ENCODE measurements at places on chromosomes 2 and 18.

DNA sequence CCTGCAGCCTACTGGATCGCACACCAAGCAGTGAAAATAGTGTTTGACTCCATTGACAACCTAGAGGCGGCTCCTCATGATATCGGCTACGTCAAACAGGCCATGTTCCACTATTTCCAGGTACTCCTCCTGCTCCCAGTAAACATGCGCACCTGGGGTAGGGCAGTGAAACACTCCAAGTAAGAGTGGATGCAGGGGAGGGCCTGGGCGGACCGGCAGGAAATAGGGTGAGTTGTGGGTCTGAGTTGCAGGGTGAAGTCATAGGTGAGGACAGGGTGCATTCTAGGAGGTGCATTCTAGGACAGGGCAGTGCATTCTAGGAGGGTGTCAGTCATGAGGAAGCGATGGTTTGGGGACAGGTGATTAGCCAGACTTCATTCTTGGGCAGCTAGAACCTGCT, 5.0 kb downstream of the NAGK start:
- no peak for DNase-seq

GRCh38 chr2:110744429-110744828, 12.1 kb downstream of the ACOXL start:
- DNase-seq: no peak

GRCh38 chr2:5700551-5700950, 8.4 kb downstream of the SOX11 start:
- DNase-seq: no peak

DNA sequence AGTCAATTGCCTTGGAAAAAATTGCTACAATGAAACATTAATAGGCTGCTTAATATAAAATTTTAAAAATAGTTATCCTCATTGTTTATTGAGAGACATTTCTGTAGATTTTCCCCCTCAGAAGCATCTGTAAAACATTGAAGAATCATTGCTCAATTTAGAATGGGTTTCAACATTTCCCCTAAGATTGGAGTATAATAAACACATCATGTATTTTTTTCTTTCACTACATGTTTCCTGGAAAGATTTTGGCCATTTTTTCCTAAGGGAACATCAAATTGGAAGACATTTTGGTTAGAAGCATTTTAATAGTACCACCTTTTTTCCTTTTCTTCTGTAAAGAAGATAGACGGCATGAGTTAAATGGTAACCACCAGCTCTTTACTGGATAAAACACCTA, 443.2 kb upstream of the SPHKAP start:
- DNase-seq: no peak

- no peak for DNase-seq
Measured at GRCh38 chr2:24971286-24971535, 544 bp downstream of the DNAJC27 start.

GRCh38 chr2:237894986-237895543, 35.6 kb downstream of the RAMP1 start:
- DNase-seq: no peak

DNA sequence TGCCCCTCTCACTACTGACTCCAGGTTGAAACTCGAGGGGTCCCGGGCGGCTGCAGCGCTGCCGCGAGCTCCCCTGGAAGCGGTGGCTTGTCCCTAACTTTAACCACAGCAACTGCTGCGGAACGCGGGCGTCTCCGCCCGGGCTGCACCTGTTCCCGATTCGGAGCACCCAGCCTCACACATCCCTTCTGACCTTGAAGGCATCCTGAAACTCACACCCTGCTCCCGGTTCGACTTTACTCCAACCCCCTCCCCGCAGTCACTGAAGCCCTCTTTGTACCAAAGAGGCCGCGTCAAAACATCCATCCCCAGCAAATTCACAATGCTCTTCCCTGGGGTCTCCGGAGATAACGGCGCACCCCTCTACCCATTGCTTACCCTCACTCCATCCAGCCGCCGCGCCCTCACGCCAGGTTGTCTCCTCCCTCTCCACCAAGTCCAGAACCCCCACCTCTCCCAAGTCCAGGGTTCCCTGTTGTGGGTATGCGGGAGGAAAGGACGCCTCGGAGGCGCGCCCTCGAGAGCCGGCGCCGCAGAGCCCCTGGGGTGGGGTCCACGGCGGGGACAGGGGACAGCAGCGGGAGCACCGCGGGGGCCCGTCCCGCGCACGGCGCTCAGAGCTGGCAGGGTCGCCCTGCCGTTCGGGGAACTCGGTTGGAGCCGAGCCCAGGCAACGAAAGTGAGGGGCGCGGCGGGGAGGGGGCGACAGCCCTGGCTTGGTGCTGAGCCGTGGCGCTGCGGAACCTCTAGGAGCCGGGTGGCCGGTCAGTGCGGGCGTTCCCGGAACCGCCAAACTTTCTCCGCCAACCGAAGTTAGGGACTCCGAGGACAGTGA, 934 bp downstream of the MYO5B start:
- DNase-seq: no peak

DNA sequence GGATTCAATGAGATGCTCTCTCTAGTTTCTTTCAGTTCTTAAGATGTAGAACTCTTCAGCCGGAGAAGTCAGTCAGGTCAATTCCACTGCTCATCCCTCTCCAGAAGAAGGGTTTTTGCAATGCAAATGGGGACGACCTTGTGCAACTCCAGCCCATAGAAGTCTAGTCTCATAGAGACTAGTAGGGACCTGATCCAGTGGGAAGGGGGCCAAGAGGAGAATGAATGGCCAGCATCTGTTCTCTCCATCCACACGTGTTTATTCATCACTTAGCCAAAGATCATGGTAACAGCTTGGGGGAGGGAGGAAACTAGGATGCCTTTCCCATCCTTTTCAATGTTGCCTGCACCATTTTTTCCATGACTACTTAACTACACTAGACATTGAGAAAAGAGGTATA, 120.2 kb downstream of the LAMA3 start:
- DNase-seq: no peak

GRCh38 chr2:218230882-218231281, 13.9 kb downstream of the ARPC2 start:
- DNase-seq: peak; percentile 19
